ENCODE measurements at places on chromosomes 7 and 10. TPM values are rescaled to one million over a fixed set of nuclear protein-coding genes. Genes with fewer than 3 reads are reported as not detected.

The C10orf88 gene
- 5.2 TPM for polyA plus RNA-seq

The INHBA gene
- polyA plus RNA-seq = 1.6 TPM

The NXPH1 gene
- polyA plus RNA-seq = not detected

The NEUROG3 gene
- polyA plus RNA-seq = not detected

The TPST1 gene
- 34.4 TPM for polyA plus RNA-seq

The CYP26C1 gene
- 0.02 TPM for polyA plus RNA-seq

The GRID1 gene
- 2.6 TPM for polyA plus RNA-seq

The ST8SIA6 gene
- 0.43 TPM for polyA plus RNA-seq

The CTAGE15 gene
- 0.04 TPM for polyA plus RNA-seq

The KCNMA1 gene
- 3.8 TPM for polyA plus RNA-seq

The TM9SF3 gene
- 24.4 TPM for polyA plus RNA-seq

The CADPS2 gene
- 17.6 TPM for polyA plus RNA-seq

The AGAP4 gene
- polyA plus RNA-seq = 7.1 TPM

The FAM237B gene
- 0.02 TPM for polyA plus RNA-seq

The SLC13A1 gene
- polyA plus RNA-seq = not detected

GRCh38 chr10:46245381-46245900, 41.4 kb upstream of the ANTXRL start:
- DNase-seq = no peak

DNA sequence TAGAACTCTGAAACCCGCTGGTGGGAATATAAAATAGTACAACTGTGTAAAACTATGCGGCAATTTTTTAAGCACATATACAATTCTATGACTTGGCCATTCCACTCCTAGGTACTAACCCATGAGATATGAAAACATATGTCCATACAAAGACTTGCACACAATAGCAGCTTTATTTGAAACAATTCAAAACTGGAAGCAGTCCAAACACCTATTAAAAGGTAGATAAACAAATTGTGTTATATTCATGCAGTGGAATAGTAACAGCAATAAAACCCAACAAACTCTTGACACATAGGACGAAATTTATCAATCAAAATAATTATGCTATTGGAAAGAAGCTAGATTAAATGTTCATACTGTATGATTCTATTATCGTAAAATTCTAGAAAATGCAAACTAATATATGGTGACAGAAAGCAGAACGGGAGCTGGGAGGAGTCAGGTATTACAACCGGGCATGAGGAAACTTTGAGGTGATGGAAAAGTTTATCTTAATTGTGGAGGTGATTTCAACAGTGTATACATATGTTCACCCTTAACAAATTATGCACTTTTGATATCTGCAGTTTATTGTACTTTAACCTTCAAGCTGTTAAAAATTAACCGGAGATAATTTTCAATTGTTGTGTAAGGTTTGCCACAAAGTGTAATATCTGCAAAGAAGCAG, 803 bp upstream of the STK31 start:
- no peak for DNase-seq

DNA sequence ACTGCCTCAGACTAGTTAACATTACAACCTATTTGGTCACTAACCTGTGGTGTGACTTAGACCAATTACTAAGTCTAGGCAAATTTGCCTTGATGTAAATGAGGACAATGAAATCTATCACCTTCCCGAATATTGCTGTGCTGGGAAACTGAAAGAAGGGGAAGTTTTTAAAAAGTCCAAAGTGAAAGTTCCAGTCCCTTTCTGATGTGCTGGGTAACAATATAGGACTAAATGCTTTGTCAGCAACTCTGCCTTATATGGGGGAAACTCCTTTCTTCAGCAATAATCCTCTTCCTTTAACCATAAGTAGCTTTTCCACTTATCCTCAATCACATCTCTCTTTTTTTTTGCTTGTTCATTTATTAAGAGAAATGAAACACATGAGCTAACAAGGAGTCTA, 3.9 kb downstream of the PIK3AP1 start:
- no peak for DNase-seq

GRCh38 chr10:13990392-13990805, 340.3 kb downstream of the FRMD4A start:
- DNase-seq = peak; percentile 47

DNA sequence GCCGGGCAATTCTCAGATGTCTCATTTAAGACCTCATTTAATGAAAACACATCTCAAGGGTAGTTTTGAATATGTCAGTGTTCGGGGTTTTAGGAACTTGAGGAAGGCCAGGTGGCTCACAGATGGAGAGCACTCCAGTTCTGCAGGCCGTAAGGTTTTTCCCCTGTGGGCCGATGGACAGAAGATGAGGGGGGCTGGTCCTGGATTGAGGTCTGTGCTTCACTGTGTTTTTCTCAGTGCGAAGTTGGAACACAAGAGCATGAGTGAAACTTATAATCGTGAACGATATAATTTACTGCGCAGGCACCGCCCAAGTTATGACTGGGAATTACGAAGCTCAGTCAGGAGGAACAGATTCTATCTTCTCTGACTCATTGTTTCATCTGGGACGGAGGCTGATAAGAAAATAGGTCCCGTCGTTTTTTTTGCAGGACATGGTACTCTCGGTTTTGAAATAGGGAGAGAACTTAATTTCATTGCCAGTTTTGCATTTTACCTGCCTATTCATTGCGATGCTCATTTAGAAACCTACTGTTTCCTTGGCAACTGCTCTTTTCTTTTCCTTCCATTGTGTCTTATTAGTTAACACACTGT, 591.0 kb upstream of the PFKP start:
- no peak for DNase-seq

- no peak for DNase-seq
Observed at GRCh38 chr10:123913688-123914268, 22.2 kb upstream of the CPXM2 start.

GRCh38 chr7:79452032-79452494, 1.4 kb downstream of the MAGI2 start:
- peak; percentile 92 for DNase-seq

- DNase-seq = no peak
Observed at GRCh38 chr7:81256991-81257390, 338.1 kb upstream of the SEMA3C start.

DNA sequence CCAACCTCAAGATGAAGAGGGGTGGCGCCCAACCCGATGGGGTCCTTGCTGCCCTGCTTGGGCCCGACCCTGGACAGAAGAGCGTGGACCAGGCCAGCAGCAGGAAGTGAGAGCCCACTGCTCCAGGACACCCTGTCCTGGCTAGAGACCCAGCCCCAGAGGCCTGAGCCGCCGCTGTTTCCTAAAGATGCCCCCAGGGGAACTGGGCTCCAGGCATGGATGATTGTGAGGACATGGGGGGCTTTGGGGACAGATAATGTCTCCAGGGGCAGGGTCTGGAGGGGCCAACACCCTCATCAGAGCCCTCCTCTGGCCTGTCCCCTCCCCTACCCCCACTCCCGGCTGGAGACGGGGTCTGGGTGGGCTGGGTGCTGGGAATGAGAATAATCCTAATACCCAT, 71.7 kb downstream of the MYL10 start:
- DNase-seq = no peak

- no peak for DNase-seq
Observed at GRCh38 chr7:159019111-159019510, 125.6 kb downstream of the VIPR2 start.

GRCh38 chr7:153835712-153836265, 216.4 kb upstream of the DPP6 start:
- peak; percentile 4 for DNase-seq

- no peak for DNase-seq
Observed at GRCh38 chr10:110648692-110649346, 4.7 kb downstream of the RBM20 start.

GRCh38 chr10:58576751-58577436, 64.2 kb downstream of the BICC1 start:
- DNase-seq = peak; percentile 52

DNA sequence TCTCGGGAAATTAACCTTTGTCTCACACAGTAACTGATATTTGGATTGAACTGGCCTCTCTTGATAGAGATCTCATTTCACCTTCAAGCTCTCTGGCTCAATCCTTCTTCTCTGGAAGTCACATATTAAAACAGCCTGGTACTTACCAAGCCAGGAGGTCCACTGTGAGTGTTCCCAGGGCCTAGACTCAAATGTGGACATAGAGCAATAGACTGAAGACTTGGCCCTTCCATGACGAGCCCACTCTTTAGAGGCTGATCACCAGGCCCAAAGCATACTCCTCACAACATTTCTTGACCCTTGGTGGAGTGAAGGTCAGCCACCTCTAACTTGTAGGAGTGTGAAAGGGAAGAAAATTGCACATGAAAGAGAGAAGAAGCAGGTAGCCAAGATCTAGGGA, 38.5 kb downstream of the COL1A2 start:
- no peak for DNase-seq

GRCh38 chr10:86410542-86411124, 44.0 kb upstream of the GRID1 start:
- DNase-seq = no peak

- DNase-seq = no peak
Observed at GRCh38 chr10:14601872-14602725, 172.6 kb downstream of the FAM107B start.

DNA sequence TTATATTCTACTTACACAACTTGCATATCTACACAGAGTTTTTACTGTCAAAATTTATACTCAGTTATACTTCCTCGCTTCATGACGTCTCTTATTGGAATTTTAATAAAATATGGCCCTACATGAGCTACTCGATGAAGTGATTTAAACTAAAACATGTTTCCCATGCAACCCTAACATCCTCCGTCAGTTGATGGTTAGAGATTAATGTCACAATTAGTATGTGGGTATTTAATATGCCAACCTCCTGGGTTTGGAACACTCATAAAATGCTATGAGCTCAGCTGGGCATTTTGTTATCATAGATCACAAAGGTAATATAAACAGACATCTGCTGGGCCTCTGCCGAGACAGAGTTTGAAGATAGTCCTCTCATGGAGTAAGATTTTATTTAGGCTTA, 66.5 kb downstream of the GNAT3 start:
- no peak for DNase-seq

- DNase-seq = no peak
Observed at GRCh38 chr7:29400437-29400836, 163.2 kb upstream of the PRR15 start.

DNA sequence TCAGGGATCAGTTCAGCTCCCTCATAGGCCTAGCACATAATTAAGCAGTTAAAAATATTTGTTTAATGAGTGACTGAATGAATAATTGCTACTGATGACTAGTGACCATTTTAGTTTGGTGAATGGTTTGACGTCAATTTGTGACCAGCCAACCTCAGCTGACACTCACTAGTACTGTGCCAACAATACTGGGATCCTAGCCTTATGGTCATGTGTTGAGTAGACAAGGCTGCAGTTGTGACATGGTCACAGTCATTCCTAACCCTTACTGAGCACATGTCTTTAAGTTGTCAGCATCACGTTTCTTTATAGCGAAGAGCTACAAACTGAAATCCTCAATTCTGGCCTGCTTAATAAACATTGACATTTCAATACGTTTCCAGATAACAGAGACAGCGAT, 86.9 kb upstream of the SLC26A5 start:
- DNase-seq = no peak

- DNase-seq = peak; percentile 25
Observed at GRCh38 chr10:28677888-28678686, 766 bp downstream of the BAMBI start.

- no peak for DNase-seq
Observed at GRCh38 chr7:158582089-158582456, 5.5 kb downstream of the PTPRN2 start.

- peak; percentile 91 for DNase-seq
Observed at GRCh38 chr7:2314209-2314955, at the start of gene SNX8. SNX8 (minus strand) TSS chr7:2314441; CDS start chr7:2314421, 20 bp downstream.

- DNase-seq = no peak
Observed at GRCh38 chr7:81285142-81285871, 366.5 kb upstream of the SEMA3C start.

DNA sequence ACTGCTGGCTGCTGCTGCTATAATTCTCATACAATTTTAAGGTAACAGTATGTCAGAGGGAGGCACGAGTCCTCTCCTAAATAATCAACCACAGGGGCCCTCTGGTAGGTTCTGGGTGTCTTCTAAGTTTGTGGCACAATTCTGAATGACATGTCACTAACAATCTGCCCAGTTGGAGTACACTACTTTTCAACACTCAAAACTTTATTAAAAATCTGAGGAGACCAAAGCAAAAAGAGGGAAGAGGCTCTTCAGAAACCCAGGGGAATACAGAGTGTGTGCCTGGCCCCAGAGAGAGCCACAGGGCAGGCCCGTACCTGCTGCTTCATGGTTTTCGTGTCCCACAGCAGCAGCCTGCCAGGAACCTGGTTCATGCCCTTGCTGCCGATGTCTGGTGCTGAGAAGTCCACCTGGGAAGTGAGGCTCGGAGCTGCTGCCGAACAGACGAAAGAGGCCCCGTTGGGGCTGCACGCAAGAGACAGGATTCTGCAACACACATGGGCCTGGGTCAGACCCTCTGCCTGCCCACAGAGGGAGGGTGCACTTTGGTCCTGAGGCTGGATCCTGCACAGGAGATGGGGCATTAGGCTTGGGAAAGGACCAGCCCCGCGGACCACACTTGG, 18.3 kb downstream of the WDR91 start:
- DNase-seq = no peak

GRCh38 chr7:138079137-138079536, 2.9 kb downstream of the AKR1D1 start:
- DNase-seq = no peak

GRCh38 chr7:115864082-115864481, 166.5 kb downstream of the TFEC start:
- DNase-seq = no peak

- DNase-seq = no peak
Observed at GRCh38 chr10:33532901-33533300, 198.4 kb upstream of the NRP1 start.

- DNase-seq = no peak
Observed at GRCh38 chr10:89702121-89702480, 711 bp downstream of the KIF20B start.

DNA sequence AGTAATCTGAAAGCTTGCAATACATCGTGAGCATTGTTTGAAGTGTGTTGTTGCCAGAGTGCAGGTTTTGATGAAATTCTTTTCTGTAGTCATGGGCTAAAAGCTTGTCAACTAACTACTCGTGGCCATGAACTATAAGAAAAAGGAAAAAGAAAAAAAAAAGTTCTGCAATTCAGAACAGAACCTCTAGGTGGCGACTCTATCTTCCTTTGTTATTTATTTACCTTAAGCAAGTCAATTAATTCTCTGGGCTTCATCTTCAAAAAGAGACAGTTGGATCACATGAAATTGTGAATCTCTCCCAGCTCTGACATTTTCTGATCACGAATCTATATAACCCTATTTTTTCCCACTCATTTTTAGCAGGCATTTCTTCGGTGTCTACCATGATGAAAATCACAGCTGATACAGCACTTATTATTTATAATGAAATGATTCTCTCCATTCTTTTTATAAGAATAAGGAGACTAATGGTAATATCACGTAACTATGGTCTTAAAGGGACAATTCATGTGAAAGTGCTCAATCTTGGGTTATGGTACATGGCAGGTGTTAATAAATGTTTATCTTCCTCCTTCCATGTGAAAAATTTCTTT, 18.8 kb downstream of the TMEM196 start:
- peak; percentile 35 for DNase-seq

DNA sequence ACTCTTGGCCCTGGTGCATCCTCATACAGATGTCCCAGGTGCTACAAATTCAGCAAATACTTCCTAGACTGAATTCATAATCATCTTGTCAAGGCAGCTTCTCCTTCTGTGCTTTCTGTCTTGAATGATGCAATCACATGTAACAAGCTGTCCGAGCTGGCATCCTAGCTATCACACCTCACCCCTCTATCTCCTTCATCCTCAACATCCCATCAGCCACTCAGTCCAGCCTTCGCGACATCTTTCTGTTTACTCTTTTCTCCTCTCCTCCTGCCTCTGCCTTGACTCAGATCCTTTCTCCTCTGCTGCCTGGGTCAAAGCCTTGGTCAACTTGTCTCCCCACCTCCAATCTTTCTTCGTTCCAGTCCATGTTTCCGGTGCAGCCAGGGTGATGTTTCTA, 240.4 kb upstream of the CELF2 start:
- no peak for DNase-seq

Data from lung (tissue), 17 donors.